ENCODE measurements at places on chromosomes 1 and 21. TPM values are rescaled to one million over a fixed set of nuclear protein-coding genes. Genes with fewer than 3 reads are reported as not detected.

Gene DMBX1
- not detected for total RNA-seq

Gene VSIG8
- total RNA-seq = 0.05 TPM

Gene LGR6
- total RNA-seq = 0.14 TPM

Gene FAM229A
- total RNA-seq = 0.78 TPM

Gene HCRTR1
- not detected for total RNA-seq

Gene RORC
- 0.35 TPM for total RNA-seq

Gene KLF17
- not detected for total RNA-seq

Gene EYA3
- 19.0 TPM for total RNA-seq

Gene S100A9
- total RNA-seq = 5,057 TPM

Gene BTBD8
- total RNA-seq = 2.5 TPM

Gene ZBTB8A
- total RNA-seq = 5.3 TPM

Gene DISP3
- total RNA-seq = 0.37 TPM

Gene TLCD4
- total RNA-seq = 0.14 TPM

Gene SH2D5
- 15.4 TPM for total RNA-seq

Gene AQP10
- total RNA-seq = 0.78 TPM

Gene NASP
- total RNA-seq = 67.7 TPM

Gene ANKRD34A
- total RNA-seq = 0.28 TPM

Gene TNNI3K
- total RNA-seq = not detected

Gene DNASE2B
- not detected for total RNA-seq

Gene FCRL1
- total RNA-seq = not detected

Gene LCE3A
- not detected for total RNA-seq

Gene CYP4X1
- total RNA-seq = 0.56 TPM

Gene TRPM2
- not detected for total RNA-seq

Gene SPRR2B
- not detected for total RNA-seq

Gene EXTL1
- total RNA-seq = not detected

Gene E2F2
- total RNA-seq = 2.1 TPM

Measured in airway epithelial cell (primary cell).